Eye (tissue), 1 donor: ENCODE measurements at places on chromosomes 4 and X.

GRCh38 chr4:113677325-113677724 is 84.2 kb downstream of the CAMK2D start:
- DNase-seq = no peak

- DNase-seq = no peak
These were observed 100.3 kb downstream of the CDS1 start for GRCh38 chr4:84683064-84683850.

DNA sequence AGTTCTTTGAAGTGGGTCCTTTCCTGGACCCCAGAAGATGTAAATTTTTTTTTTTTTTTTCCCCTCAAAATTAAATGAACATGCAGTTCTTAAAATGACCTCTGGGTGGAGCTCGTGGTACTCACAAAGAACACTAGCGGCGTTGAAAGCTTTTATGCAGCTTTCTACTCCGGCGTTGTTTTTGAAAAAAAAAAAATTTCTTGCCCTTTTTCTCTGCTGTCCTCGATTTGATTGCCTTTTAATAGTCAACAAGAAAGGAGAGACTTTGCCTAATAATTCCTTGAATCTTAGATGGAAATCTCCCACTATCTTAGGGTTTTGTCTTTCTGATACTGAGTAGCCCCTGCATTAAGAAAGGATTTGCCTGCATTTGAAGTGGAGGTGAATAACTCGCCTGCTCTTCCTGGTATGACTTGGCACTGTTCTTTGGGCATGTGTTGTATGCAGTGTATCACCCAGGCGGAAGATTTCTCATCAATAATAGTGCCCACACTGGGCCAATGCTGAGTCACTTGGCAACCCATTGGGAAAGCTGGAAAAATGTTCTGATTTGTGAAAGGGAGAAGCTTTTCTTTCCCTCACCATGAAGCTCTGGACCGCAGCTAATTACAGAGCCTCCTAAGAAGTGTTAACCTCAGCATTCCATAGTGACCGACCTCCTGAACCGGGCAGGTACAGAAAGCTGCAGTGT is 104.0 kb downstream of the PHEX start:
- peak; percentile 85 for DNase-seq

DNA sequence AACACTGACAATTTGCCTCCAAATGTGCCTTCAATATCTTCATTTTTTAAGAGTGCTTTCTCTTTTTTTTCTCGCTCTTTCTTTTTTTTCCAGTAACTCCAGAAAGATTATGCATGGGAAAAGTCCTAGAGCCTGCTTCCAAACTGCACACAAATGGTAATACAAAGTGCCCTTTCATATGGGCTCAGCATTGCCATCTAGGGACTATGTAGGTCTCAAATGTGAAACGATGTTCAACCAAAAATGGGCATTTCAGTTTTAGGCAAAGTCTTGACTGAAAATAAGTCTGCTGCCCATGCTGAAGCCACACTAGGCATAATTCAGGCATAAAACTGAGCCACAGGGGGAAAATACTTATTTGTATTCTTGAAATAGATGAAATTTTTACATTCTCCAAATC is 65.6 kb downstream of the SYNPO2 start:
- no peak for DNase-seq

DNA sequence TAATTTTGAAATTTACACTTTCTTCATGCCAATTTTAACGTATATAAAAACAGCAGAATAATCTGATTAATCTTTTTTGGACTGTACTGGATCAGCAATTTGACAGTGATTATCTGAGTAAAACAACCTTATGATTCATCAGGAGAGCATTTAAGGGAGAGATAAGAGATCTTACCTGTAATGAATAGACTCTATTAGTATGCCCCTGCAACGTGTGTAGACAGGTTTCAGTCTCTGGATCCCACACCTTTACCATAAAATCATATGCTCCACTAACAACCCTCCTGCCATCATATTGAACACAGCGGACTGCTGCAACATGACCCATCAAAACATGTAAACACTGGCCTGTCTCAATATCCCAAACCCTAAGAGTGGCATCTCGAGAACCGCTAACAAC is 210.1 kb downstream of the FBXW7 start:
- DNase-seq = no peak

DNA sequence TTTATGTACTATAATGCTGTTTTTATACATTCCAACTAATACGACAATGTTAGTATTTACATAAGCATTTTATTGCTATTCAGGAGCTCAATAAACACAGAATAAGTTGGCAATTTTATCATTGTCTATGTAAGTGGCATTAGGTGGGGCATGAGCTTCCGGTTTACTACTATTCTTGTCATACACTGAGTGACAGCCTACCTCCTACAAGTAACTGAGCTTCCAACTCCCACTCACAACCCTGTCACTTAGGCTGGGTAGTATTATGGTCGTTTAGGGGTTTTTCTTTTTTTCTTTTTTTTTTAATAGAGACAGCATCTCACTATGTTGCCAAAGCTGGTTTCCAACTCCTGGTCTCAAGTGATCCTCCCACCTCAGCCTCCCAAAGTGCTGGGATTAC is 7.4 kb downstream of the PPID start:
- DNase-seq = no peak

- DNase-seq = no peak
These were observed 198.7 kb downstream of the QDPR start for GRCh38 chr4:17313194-17313593.

DNA sequence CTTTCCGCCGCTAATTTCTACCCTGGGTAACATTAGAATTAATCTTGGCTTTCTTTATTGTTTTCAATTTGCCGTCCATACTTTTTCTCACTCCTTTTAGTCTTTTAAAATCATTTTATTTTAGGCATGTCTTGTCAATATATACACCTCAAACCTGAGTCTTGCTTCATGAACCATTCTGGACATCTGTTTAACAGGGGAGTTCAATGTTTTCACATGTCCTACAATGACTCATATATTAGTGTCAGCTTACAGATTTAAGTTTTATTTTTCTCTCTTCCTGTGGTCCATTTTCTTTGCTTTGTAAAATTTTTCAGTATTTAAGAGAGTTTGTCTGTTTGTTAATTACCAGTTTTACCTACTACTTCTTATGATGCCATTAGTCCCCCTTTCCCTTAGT is 89.5 kb downstream of the LCORL start:
- no peak for DNase-seq

GRCh38 chr4:185421366-185422124 is 4.2 kb downstream of the UFSP2 start:
- DNase-seq = no peak

DNA sequence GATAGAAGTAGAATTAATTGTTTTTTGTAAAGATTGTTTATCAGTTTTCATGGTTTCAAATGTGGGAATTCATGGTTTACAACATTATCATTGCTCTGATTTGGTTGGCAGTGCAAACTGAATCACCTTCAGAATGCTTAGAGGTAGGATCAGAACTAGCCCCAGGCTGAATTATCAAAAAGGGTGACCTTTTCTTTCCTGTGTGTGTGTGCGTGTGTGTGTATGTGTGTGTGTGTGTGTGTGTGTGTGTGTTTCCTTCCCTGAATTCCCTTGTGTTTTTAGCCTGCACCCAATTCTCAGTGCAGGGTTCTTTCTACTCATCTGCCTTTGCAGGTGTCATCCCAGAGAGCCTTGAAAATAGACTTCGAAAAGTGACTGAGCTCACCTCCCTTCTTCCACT is 125.0 kb downstream of the BMPR1B start:
- DNase-seq = no peak

DNA sequence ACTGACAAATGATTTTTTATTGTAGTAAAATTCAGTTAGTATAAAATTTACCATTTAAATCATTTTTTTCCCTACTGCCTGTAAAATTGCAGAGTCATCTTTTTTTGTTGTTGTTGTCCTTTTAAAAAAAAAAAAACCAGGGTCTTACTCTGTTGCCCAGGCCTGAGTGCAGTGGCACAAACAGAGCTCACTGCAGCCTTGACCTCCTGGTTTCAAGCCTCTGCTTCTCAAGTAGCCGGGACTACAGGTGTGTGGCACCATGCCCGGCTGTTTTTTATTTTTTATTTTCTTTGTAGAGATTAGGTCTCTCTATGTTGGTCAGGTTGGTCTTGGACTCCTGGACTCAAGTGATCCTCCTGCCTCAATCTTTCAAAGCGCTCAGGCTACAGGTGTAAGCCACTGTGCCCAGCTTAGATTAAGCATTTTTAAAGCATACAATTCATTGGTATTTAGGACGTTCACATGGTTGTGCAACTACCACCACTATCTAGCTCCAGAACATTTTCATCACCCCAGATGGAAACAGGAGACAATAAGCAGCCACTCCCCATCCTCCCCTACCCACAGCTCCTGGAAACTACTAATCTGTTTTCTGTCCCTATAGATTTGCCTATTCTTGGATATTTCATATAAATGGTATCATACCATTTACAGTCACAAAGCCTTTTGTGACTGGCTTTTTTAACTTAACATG is 59.7 kb upstream of the PGRMC2 start:
- DNase-seq = no peak

- DNase-seq = no peak
These were observed 55.2 kb upstream of the SMARCAD1 start for GRCh38 chr4:94152466-94152865.

- DNase-seq = no peak
These were observed 267.5 kb downstream of the FAT4 start for GRCh38 chr4:125582302-125582701.

- DNase-seq = no peak
These were observed 77.5 kb downstream of the MID1IP1 start for GRCh38 chrX:38878641-38879340.

DNA sequence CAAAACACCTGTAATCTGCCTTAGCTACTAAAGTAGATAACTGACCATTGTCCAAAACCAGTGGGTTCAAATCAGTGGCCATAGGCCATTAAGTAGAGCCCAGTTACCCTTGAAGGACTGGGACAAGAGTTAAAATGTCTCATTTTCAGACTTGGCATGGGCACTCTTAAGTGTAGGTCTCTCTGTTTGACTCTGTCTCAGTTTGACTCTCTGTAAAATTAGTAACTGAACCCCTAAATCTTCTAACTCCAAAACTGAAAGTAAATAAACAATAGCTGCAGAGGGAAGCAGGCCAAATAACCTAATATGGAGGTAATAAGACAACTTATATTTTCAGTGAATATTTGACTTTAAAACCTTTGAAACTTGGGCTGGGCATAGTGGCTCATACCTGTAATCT is 89.1 kb downstream of the SLC16A2 start:
- DNase-seq = no peak

DNA sequence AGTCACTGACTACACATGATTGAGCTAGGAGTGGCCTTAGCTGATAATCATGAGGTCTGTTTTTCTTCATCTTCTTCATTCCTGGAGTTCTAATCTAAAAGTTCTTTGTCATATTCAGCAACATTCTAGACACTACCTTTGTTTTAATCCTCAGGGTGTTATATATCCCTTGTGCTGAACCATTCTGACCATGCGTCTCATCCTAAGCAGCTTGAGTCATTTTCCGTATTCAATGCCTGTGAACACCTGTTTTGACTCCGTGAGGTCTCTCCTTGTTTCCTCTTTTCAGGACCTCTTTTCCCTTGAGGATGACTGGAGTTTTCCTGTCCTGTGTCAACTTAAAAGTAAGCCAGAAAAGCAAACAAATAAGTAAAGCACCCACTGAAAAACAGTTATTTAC is 597.9 kb downstream of the GBA3 start:
- no peak for DNase-seq

- DNase-seq = no peak
These were observed 31.0 kb downstream of the NSDHL start for GRCh38 chrX:152861826-152862225.

GRCh38 chr4:70538869-70539268 is 20.5 kb downstream of the AMTN start:
- DNase-seq = no peak

DNA sequence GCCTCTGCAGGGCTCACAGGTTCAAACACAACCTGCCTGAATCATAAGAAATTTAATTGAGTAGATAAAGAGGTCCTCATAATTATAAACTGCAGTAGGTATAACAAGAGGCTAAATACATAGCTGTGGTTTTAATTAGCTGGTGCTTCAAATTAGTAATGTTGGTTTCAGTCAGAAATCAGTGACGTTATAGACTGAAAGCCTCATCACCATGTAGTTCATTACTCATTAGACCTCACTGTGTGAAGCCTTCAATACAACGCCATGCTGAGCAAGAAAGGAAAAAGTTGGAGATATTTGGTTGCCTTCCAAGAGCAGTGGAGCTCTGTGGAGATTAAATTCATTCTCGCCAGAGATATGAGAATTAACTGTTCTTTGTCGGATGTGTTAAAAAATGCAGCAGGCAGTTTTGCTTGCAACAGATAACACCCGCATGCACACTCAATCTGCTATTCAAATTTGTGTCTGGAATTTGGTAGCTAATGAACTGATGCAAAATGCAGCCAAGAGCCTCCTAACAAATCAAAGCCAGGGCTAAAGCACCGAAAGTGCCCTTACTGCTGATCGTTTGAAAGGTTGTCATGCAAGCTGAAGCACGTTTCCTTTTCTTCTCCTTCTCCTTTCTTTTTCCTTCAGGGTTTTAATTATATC is 148.9 kb downstream of the AFF2 start:
- DNase-seq = peak; percentile 9

GRCh38 chr4:116839826-116840225 is 245.6 kb downstream of the TRAM1L1 start:
- DNase-seq = no peak

DNA sequence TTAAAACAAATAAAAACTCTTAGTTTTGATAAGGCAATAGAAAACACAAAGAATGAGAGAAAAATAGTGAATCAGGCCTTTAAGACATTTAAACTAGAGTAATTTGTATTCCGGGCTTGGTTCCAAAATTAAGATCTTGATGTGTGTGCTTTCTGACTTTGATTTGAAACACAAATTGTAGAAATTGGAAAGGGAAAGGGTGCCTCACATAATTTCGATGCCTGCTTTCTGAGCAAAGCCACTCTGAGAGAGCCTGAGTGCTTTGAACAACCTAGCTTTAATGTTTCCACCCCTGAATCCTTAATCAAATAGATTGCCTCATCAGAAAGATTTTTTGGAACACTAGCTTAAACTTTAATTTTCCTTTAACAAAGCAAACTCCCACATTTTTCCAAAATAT is 666.8 kb downstream of the PCDH18 start:
- DNase-seq = no peak

- no peak for DNase-seq
These were observed 1764.0 kb downstream of the C4orf33 start for GRCh38 chr4:130859991-130860390.

- DNase-seq = no peak
These were observed 172.4 kb downstream of the PDGFC start for GRCh38 chr4:156799121-156799589.

GRCh38 chr4:182855877-182856276 is 61.3 kb downstream of the DCTD start:
- DNase-seq = no peak

- no peak for DNase-seq
These were observed 71.8 kb downstream of the DIAPH2 start for GRCh38 chrX:96756491-96756890.

DNA sequence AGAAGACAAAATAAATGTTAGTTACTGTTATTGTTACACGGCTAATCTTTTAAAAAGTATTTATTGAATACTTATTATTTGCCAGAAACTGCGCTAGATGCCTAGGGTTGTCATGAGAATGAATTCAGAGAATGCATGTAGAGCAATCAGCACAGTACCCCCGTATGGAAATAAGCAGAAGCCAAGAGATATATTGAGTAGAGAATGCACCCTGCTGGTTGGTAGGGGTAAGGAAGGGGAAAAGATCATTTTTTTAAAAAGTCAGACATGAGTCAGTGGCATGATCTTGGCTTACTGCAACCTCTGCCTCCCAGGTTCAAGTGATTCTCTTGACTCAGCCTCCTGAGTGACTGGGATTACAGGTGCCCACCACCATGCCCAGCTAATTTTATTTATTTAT is 13.1 kb upstream of the DRP2 start:
- DNase-seq = no peak
